ENCODE measurements at places on chromosomes 3 and 15. TPM values are rescaled to one million over a fixed set of nuclear protein-coding genes. Genes with fewer than 3 reads are reported as not detected.

The OR5H15 gene
- not detected for total RNA-seq

The ATP8B4 gene
- 0.42 TPM for total RNA-seq

The SPG21 gene
- 67.6 TPM for total RNA-seq

The NSUN3 gene
- 11.2 TPM for total RNA-seq

The PLSCR5 gene
- total RNA-seq, result not detected

The ANKRD63 gene
- not detected for total RNA-seq

The RNU5B-1 gene
- total RNA-seq, result not detected

The PAQR9 gene
- not detected for total RNA-seq

The ACSBG1 gene
- total RNA-seq, result not detected

The FETUB gene
- not detected for total RNA-seq

The CHL1 gene
- total RNA-seq, result not detected

The CHRNA5 gene
- total RNA-seq, result 0.59 TPM

The CCDC80 gene
- 325 TPM for total RNA-seq

The LEKR1 gene
- 0.59 TPM for total RNA-seq

The TAGLN3 gene
- total RNA-seq, result 1.8 TPM

The TTLL13 gene
- total RNA-seq, result not detected

The RLBP1 gene
- total RNA-seq, result not detected

The WDR72 gene
- total RNA-seq, result not detected

The GOLGA6L4 gene
- total RNA-seq, result 0.78 TPM

The FANCD2 gene
- total RNA-seq, result 3.0 TPM

The DAZL gene
- not detected for total RNA-seq

The OXSR1 gene
- 31.2 TPM for total RNA-seq

The TLR9 gene
- not detected for total RNA-seq

The IL5RA gene
- not detected for total RNA-seq

The SH3GL3 gene
- 2.1 TPM for total RNA-seq

The CAPN3 gene
- 4.2 TPM for total RNA-seq

All from smooth muscle cell of the umbilical artery (primary cell).